ENCODE measurements at places on chromosomes 4 and X. TPM values are rescaled to one million over a fixed set of nuclear protein-coding genes. Genes with fewer than 3 reads are reported as not detected.

TRIM61 gene
- total RNA-seq = not detected

DNA sequence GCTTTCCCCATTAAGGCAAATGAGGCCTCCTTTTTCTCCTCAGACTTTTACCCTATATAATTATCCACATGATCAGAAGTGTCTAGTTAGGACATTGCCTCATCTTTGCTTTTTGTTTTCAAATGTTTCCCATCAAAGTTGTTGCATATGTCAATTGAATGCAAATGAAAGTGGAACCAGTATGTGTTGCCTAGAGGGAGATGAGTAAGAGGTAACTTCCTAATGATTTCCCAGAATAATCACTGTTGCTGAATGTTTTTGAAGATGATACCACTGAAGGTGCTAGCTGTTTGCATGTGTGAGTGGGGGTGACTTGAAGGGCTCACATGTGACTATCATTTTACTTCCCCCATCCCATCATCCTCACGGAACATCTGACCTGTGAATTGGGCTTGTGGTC lies 33.9 kb downstream of the PAK3 start:
- no peak for DNase-seq

- no peak for DNase-seq
Observed at GRCh38 chrX:37755025-37755424, 24.8 kb upstream of the CYBB start.

GRCh38 chrX:13651150-13651549 lies 1.8 kb upstream of the TCEANC start:
- no peak for DNase-seq

DNA sequence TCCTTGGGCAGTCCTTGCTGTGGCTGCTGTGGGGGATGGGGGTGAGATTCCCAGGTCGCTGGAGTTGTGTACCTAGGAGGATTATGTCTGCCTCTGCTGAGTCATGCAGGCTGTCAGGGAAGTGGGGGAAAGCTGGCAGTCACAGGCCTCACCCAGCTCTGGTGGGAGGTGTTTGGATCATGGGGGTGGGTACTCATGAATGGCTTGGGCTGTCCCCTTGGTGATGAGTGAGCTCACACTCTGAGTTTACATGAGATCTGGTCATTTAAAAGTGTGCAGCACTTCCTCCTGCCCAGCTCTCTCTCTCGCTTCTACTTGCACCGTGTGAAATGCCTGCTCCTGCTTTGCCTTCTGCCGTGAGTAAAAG lies 24.6 kb upstream of the PDLIM3 start:
- DNase-seq = no peak
